ENCODE measurements at places on chromosomes 1 and 21.

GRCh38 chr21:20970691-20971090, 27.5 kb upstream of the NCAM2 start:
- no peak for DNase-seq

- no peak for DNase-seq
Observed at GRCh38 chr1:189438808-189439207, 1038.9 kb downstream of the BRINP3 start.

DNA sequence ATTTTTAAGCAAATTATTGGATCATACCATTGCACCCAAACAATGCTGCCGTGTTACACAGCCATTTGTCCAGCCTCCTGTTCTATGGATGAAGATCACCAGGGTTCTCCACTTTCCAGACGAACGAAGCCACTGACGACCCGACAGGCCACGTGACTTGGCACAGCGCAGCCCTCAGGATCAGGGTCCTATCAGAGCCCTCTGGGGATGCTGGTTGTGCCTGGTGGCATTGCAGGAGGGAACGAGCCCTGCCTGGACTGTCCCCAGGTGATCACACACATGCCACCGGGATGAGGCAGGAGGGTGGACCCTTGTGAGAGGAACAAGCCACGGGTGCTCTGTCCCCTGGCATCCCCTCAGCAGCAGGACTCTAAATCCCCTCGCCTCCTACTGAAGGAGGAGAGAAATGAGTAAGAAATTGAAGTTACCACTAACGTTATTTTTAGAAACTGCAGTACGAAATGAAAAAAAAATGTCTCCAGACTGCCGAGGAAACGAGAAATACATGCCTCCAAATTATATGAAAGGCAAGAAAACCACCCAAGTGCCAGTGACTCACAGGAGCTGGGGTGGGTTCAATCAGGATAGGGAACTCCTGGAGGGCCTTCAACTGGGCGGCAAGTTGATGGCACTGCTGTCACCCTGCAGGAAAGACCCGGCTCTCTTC, 58.7 kb upstream of the PDE9A start:
- no peak for DNase-seq

DNA sequence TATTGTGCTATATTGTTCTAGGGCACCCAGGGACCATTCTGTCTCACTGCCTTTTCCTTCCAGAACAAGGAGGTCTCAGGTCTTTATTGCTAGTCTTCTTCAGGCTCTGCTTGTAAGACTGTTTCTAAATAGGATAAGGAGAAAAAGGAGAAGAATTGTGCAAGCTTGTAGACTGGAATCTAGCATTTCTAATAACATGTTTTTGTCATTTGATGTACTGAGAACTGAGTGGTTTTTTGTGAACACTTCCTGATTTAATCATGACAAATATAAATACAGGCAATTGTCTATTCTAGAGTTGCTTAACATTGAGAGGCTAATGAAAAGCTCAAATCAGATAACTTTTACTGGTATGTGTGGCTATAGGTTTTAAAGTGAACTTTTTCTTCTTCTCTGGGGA, 77.6 kb downstream of the CLIC4 start:
- DNase-seq = no peak

- DNase-seq = no peak
Observed at GRCh38 chr1:217027403-217028080, 304.3 kb upstream of the ESRRG start.

DNA sequence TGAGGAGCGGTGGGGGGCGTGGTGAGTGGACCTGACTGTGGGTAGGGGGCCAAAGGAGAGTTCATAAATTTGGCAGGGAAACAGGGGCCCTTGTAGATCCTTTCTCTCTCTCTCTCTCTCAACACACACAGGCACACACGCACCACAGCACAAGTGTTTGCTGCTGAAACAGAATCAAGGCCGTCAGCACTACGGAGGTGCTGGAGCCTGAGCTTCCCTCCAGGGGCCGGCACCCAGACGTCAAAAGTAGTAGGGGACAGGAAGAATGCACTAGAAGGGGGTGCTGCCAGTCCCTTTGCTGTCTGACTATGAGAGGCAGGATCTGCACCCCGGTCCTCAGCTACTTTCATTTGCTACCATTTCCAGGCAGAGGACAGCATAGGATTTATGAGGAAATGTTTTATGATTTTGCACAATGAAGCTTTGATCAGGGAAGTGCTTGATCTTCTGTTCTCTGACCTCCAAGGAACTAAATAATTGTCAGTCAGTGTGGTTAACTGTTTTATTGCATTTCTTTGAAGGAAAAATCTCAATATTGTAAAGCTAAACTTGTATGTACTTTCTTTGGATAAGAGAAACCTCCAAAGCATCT, 74.3 kb upstream of the FAM3B start:
- DNase-seq = no peak

DNA sequence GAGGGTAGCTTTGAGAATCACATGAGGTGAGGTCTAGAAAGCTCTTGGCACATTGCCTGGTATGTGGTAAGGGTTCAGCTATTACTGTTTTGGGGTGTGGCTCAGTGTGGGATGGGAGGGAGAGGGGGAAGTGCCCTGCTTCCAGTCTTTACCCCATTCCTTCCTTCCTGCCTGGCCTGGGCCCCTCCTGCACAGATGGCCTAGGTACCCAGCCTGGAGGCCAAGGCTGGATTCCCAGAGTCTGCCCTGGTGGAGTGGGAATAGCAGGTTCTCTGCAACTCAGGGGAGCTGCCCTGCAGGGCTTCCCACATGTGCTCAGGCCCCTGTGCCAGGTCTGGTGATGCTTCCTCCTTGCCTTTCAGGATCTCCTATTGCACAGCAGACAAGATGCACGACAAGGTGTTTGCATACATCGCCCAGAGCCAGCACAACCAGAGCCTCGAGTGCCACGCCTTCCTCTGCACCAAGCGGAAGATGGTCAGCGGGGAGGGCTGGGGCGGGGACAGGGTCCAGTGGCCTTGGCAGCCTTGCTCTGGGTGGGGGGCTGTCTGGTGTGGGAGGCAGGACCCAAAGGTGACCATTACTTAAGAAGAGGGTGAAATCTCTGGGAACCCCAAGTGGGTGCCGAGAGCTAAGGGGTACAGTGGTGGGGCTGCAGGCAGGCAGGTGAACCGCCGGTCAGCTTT, 13.5 kb downstream of the LDLRAP1 start:
- no peak for DNase-seq

- no peak for DNase-seq
Observed at GRCh38 chr1:200115532-200115931, 88.0 kb downstream of the NR5A2 start.

GRCh38 chr1:213269829-213270228, 218.8 kb downstream of the RPS6KC1 start:
- no peak for DNase-seq

GRCh38 chr1:67788238-67788790, 45.0 kb downstream of the GNG12 start:
- no peak for DNase-seq

GRCh38 chr1:84634536-84635205, 55.6 kb downstream of the SSX2IP start:
- DNase-seq = no peak

GRCh38 chr1:200337410-200337809, 72.4 kb downstream of the ZNF281 start:
- no peak for DNase-seq

- DNase-seq = no peak
Observed at GRCh38 chr1:23593042-23593521, 33.8 kb upstream of the ID3 start.

DNA sequence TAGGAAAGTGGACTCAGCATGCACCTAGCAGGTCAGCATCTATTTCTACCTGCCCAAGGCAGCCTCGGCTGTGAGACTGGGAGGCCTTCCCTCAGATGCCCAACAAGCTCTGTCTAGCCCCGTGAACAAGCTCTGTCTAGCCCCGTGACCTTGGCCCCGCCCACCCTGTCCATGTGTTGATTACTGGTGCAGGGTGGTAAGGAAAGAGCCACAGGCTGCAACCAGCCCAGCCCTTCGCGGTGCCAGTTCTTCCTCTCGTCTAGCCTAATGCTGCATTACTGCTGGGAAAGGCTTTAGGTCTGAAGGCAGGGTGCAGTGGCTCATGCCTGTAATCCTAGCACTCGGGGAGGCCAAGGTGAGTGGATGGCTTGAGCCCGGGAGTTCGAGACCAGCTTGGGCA, 2.2 kb downstream of the GPR153 start:
- no peak for DNase-seq

GRCh38 chr21:36744560-36745231, 45.8 kb downstream of the SIM2 start:
- no peak for DNase-seq

GRCh38 chr1:63813829-63814277, 40.0 kb downstream of the ROR1 start:
- no peak for DNase-seq

GRCh38 chr1:222224636-222225315, 323.1 kb downstream of the HHIPL2 start:
- DNase-seq = no peak

DNA sequence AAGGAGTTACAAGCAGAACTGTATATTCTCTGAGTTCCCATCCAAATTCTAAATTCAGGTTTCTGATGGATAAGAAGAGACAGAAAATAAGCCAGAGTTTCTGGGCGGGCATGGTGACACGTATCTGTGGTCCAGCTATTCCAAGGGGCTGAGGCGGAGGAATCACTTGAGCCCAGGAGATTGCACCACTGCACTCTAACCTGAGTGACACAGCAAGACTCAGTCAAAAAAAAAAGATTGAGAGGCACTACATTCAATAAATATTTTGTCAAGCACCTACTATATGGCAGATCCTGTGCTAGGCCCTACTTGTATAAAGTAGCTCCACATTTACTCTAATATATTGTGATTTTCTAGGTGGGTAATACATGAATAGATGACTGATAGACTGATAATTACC, 6.4 kb upstream of the FRRS1 start:
- no peak for DNase-seq

- no peak for DNase-seq
Observed at GRCh38 chr1:75265792-75266191, 131.6 kb downstream of the LHX8 start.

DNA sequence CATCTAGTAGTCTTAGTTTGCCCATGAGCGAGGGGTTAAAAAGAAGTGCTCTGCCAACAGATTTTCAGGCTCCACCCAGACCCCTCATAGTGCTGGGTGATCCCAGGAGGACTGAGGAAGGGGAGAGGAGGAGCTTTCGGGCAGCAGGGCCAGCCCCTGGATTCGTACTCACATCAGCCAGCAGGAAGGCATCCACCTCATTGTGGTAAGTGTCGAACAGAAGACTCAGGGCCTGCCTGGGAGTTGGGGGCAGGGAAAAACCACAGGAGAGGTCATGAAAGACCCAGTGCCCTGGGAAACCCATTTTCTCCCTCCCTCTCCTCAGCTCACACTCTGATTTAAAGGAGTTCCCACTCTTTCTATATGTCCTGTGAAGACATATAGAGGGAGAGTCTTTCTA, 34.9 kb downstream of the PIK3C2B start:
- DNase-seq = no peak

DNA sequence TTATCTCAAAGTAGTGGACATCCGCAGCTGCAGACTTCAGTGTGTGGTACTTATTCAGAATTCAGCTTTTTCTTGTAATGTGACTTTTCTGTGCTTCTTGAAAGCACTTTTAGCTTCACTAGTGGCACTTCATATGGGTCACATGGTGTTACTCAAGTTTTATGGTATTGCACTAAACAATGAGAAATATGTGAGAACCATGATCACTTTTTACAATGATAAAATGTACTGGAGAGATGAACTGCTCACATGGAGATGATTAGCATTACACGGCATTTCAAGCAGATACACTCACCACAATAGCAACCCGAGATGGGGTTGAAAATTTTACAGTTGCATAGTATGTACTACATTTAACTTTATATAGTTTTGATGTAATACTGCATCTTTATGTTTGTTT, 40.1 kb upstream of the GPR52 start:
- no peak for DNase-seq

GRCh38 chr1:172002725-172003345, 161.5 kb downstream of the DNM3 start:
- DNase-seq = no peak

- no peak for DNase-seq
Observed at GRCh38 chr1:216682752-216683151, 40.5 kb downstream of the ESRRG start.

DNA sequence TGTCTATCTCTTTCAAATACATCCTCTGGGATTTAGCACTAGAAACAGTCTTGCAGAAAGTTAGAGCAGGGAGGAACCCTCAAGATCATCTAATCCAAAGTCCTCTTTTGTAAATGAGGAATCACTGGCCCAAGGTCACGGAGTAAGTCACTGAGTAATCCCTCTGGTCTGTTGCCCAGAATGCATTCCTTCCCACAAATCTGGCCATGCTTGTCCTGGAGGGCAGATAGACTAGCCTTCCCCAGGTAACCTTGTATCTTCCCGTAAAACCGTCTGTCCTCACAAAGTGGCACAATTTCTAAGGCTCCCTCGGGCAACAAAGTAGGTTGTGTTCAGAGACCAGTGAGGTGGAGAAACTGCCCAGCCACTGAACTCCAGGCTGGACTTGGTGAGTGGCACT, 46.2 kb downstream of the DDR2 start:
- DNase-seq = no peak

GRCh38 chr1:230788561-230789275, 41.5 kb downstream of the CAPN9 start:
- no peak for DNase-seq

DNA sequence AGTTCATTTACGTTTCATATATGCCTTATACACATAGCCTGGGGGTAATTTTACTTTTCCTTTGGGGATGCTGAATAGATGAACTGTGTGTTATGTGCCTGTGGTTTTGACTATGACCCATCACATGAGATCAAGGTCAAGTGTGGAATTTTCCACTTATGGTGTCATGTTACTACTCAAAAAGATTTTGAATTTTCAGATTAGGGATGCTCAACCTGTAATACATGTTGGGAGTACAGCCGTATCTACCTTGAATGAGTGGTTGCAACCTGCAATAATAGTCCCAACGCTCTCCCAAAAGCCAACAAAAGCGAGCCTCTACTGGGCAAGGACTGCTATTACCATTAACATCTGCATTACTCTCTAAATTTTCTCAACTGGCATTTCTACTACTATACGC, 68.5 kb upstream of the SDC3 start:
- no peak for DNase-seq

- no peak for DNase-seq
Observed at GRCh38 chr1:17923666-17924065, 168.5 kb downstream of the ACTL8 start.

GRCh38 chr21:29419422-29419821, 120.7 kb downstream of the BACH1 start:
- no peak for DNase-seq

DNA sequence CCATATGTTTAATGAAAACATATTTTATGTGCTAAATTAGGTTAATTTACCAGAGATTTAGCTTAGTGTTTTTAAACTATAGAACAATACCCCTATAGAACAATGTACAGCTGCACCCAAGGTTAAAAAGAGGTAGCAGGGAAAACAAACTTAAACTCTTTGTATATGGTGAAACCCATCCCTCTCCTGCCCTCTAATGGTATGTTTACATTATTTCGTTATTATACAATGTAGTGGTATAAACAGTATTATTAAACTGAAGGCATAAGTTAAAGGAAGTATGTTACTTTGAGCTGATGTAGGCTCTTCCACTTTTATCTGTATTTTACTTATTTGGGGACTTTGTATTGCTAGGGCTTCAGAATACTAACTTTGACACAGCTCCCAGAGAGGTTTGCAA, 16.7 kb upstream of the ZYG11A start:
- DNase-seq = no peak

GRCh38 chr1:115729756-115730155, 38.8 kb downstream of the CASQ2 start:
- no peak for DNase-seq

GRCh38 chr1:3625151-3625907, 514 bp downstream of the TPRG1L start:
- DNase-seq = no peak

All from stimulated activated CD4-positive, alpha-beta T cell treated with anti-CD3 and anti-CD28 coated beads, Interleukin-12 subunit alpha, Interleukin-12 subunit beta, amount 100 ng/mL, for 24 hours (primary cell).